ENCODE measurements at places on chromosomes 1 and 21.
A peak's percentile ranks its signal among the peaks of the same experiment; 100 is the strongest.

GRCh38 chr1:4071653-4072052 is 171.6 kb upstream of the C1orf174 start:
- DNase-seq = no peak

DNA sequence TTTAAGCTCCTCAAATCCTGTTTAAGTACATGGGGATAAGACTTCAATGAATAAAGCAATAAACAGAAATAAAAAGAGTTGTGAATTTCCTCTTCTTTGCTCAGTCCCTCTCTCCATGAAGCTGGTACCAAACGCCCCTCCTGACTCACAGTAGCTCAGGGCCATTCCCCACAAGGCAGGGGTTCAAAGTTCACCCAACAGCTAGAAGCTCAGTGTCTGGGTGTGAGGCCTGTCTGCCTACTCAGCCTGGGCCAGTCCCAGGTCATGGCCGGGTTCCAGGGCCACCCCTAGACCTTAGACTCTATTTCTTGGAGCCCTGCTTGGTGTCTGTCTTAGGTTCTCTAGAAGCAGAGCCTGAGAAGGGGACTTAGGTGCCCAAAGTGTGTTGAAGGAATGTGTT is 251.5 kb downstream of the GRIK3 start:
- no peak for DNase-seq

DNA sequence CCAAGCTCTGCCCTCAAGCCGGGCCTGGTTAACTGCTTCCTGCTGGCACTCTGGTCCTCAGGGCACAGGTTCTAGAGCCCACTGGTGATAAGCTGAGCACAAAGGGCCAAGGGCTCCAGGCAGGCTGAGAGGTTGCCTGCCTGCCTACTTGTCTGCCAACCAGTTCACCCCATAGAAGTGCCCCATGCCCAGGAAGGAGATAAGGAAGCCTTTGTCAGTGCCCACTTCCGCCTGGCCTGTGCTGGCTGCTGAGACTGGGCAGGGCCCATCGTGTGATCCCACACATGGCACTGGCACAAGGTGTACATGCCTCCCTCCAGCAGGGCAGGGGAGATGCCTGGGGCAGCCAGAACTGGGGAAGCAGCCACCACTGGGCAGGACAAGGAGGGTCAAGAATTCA is 24.1 kb downstream of the SLC9A1 start:
- no peak for DNase-seq

DNA sequence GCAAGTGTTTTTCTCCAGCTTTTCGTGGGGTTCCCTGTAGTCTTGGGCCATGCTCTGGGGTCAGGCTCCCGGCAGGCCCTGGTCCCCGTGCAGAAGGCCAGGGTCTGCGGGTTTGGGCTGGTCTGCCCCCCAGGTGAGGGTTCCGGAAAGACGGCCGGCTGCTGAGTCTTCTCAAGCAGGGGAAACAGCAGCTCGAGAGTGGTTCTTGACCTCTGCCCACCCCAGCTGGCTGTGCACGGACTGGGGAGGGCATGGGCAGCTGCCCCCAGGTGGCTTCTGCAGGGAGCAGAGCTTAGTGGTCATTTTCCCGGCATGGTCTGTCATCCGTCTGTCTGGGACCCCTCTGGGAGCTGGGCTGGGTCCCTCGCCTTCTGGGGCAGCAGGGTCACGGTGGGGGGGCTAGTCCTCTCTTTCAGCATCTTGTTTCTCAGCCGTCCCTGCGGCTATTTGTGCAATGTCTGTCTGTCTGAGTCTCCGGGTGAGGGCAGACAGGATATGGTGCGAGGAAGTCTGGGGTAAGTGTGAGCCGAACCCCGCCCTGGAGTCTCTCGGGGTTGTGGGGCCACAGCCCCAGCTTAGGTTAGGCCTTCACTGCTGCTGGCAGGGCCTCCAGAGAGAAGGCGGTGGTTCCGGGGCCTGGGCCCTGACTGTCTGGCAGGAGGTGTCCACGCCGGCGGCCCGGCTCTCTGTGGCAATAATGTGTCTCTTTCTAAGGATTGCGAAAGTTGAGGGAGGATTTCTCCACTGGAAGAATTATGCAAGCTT is 6.1 kb downstream of the SKI start:
- DNase-seq = peak; percentile 83

DNA sequence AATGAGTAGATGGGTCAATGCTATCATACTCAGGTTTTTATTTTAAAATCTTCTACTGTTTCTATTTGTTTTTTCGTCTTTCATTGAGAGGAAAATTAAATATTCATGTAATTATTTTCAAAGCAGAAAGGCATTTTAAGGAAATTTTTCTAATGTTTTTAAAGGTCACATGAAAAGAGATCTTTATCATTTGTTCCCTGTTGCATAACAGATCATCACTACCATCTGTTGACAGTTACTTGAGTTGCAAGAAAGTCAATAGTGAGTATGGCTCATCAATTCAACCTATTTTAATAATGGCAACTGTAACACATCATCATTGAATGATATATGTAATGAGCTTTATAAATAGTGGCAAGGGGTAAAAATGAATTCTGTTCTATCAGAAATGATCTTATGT is 369.7 kb downstream of the DPYD start:
- no peak for DNase-seq
